Heart right ventricle (tissue), 16 donors: ENCODE measurements at places on chromosomes 1 and 21. TPM values are rescaled to one million over a fixed set of nuclear protein-coding genes. Genes with fewer than 3 reads are reported as not detected.
A peak's percentile ranks its signal among the peaks of the same experiment; 100 is the strongest.

DNA sequence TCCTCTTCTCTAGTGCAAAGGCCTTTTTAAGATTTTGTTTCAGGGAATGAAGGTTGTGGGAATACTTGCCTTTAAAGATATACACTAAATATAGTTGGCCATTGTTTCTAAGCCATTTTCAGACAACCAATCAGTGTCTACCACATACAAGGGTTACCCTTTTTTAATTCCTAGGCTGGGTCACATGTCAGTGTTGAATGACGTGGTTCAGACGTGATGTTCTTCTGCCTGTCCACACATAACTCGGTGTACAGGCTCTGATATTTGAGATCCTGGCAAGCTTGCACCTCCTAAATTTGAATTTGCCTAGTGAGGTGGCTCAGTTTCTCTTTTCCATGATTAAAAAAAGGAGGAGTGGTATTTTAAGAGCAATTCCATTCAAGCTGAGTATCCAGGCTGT, 38.8 kb downstream of the DTL start:
- DNase-seq, result no peak

The SESN2 gene
- 4.0 TPM for total RNA-seq

The MPZ gene
- total RNA-seq, result 5.6 TPM

The TMEM54 gene
- 11.8 TPM for total RNA-seq

DNA sequence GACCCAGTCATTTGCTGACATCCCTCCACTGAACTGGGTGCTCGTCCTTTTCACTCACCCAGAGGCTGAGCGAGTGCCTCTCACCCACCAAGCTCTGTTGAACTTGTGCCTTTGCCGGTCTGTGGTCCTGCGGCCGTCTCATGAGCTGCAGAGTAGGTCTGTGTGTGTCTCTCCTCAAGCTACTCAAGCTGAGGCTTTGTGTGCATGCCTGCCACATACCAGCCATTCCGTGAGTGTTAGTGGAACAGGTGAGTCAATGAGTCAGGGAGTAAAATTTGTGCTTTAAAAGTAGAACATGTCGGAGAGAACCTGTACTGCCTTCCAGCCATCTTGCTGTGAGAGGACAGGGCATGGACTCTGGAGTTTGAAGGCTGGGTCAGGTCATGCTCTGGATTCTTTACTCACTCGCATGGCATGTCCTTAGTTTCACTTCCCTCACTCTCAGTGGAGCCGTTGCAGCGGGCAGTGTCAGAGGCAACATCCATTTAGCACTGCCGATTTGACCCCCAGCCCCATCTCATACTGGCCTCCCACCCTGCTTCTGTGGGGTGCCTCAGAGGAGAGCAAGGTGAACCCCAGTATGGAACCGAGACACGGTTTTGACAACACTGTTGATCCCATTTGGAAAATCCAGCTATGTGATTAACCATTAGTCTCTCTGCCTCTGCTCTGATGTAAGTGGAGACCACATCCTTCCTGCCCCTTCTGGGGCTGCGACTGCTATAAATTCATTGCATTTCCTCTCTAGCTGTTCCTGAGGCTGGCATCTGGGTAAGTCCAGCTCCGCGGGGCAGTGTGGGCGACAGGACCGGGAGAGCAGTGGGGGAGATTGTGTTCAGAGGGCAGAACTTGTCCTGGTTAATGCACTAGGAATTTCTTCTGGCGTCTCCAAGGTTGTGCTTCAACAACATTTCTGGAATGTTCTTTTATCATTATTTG, at the start of gene NLRP3:
TSS of gene NLRP3 (plus strand) at position 751 of the 939 bp plus-strand sequence. CDS start 2,628 bp downstream, outside the sequence.
- DNase-seq, result peak; percentile 25

DNA sequence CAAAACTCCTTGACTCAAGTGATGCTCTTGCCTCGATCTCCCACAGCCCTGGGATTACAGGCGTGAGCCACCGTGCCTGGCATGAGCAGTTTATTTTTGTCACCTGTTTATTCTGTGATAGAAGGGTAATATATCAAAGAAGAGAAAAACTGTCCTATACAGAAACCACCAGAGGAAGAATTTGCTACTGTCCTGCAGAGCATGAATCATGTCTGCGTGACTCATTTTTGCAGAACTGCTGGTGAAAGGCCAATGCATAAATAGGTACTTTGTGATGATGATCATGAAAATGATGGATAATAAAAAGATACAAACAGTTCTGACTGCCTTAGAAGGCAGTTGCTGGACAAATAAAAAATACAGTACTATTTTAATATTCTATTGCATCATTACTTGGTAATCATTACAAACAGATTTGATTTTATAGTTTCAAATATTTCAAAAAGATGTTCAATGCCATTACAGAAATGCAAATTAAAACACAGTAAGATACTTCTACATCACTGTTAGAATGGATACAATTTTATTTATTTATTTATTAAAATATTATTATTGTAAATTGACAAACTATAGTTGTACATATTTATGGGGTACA, 26.5 kb downstream of the RIPPLY3 start:
- DNase-seq, result no peak

GRCh38 chr1:220921498-220921897, 42.3 kb downstream of the HLX start:
- DNase-seq, result no peak

The ST6GALNAC3 gene
- 5.1 TPM for total RNA-seq

The RXFP4 gene
- total RNA-seq, result not detected

The UMODL1 gene
- total RNA-seq, result 0.25 TPM

- DNase-seq, result no peak
Measured at GRCh38 chr1:232059726-232060374, 433.3 kb downstream of the DISC1 start.

GRCh38 chr1:165423136-165423535, 21.8 kb downstream of the RXRG start:
- DNase-seq, result no peak

GRCh38 chr1:231923491-231924041, 297.0 kb downstream of the DISC1 start:
- DNase-seq, result no peak

DNA sequence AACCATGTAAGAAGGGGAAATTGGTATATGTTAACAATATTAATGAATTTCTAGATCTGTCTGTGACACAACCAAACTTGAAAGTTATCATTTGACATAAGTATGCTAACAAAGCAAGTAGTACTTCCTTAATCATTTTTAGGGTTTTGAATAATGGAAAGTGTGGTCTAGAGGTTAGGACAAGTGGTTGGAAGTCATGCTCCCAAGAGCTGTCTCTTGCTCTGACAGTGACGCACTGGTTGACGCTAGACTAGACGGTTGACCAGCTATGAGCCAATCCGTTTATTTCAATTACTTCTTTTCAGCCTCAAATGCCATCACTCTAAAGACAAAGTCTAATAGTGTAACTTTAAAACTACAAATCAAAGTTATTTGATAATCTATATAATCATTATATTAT, 20.7 kb upstream of the RGS1 start:
- no peak for DNase-seq

The RIPPLY3 gene
- not detected for total RNA-seq

- DNase-seq, result no peak
Measured at GRCh38 chr1:84217239-84217638, 73.2 kb downstream of the PRKACB start.

GRCh38 chr1:246068619-246069509, 438.2 kb downstream of the SMYD3 start:
- no peak for DNase-seq

GRCh38 chr1:227725046-227725445, 10.1 kb downstream of the JMJD4 start:
- DNase-seq, result no peak

The COL6A1 gene
- total RNA-seq, result 260 TPM

- no peak for DNase-seq
Measured at GRCh38 chr1:229001467-229002011, 266.3 kb downstream of the RHOU start.

GRCh38 chr1:240528591-240528990, 83.4 kb downstream of the GREM2 start:
- no peak for DNase-seq

The CELA2B gene
- total RNA-seq, result not detected

- DNase-seq, result no peak
Measured at GRCh38 chr1:92832537-92833114, 786 bp downstream of the RPL5 start.

The FNBP1L gene
- 28.6 TPM for total RNA-seq

GRCh38 chr21:27571706-27572105, 604.8 kb upstream of the ADAMTS5 start:
- no peak for DNase-seq

- DNase-seq, result no peak
Measured at GRCh38 chr21:16742741-16743140, 770.1 kb upstream of the CXADR start.

DNA sequence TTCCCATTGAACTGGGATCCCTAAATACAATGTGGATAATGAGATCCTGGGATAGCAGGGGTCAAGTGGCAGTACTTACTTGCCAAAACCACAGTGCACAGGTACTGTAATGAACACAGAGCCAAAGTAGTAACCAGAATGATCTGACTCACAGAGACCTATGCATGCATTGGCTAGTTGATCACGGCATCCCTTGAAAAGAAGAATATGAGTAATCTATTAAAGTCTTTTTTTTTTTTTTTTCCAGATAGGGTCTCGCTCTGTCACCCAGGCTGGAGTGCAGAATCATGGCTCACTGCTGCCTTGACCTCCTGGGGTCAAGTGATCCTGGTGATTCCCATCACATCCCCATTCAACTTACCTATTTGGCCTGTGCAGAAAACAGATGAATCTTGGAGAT, 29.4 kb upstream of the EIF4G3 start:
- DNase-seq, result no peak

The MROH9 gene
- total RNA-seq, result not detected

DNA sequence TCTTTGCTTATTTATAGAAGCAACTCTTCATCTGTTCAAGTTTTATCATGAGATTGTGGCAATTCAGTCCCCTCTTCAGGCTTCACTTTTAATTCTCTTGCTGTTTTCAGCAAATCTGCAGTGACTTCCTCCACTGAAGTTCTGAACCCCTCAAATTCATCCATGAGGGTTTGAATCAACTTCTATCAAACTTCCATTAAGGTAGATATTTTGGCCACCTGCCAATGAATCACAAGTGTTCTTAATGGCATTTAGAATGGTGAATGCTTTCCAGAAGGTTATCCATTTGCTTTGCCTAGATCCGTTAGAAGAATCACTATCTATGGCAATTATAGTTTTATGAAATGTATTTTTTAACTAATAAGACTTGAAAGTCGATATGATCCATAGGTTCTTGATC, 946.7 kb upstream of the B3GALT2 start:
- no peak for DNase-seq

DNA sequence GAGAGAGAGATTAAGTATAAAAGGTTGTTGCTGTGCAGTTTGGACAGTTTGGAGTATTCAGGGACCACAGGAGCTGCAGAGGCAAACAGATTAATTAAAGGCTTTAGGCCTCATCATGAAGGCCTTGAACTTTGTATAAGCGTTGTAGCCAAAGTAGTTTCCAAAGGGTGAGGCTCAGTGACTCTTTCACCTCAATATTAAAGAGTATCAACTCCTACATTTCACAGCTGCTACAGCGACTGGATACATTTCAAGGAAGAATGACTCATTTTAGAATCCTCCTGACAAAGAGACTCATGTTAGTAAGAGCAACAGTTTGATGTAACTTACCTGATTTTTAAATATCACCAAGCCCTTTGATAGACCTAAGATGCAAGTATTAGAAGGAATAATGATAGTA, 355.5 kb downstream of the HLX start:
- DNase-seq, result no peak

- no peak for DNase-seq
Measured at GRCh38 chr1:119181218-119181617, 40.8 kb upstream of the WARS2 start.

- no peak for DNase-seq
Measured at GRCh38 chr1:56094168-56094567, 485.2 kb downstream of the PLPP3 start.

- no peak for DNase-seq
Measured at GRCh38 chr1:207944571-207944970, 33.6 kb upstream of the CD34 start.

- no peak for DNase-seq
Measured at GRCh38 chr1:4730078-4730477, 75.7 kb downstream of the AJAP1 start.

DNA sequence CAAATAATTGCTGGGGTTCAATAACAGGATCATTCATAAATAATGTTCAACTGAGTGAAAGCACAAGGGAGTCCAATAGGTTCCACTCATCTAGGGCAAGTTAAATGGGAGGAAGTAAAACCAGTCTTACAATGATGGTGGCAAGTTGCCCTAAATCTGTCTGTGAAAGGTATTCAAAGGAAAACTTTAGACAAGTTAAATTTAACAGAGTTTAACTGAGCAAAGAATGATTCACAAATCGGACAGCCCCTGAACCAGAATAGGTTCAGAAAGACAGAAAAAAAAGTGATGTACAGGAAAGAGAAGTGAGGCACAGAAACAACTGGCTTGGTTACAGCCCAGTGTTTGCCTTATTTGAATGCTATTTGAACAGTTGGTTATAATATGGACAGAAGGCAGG, 183.5 kb upstream of the ADGRL4 start:
- no peak for DNase-seq

DNA sequence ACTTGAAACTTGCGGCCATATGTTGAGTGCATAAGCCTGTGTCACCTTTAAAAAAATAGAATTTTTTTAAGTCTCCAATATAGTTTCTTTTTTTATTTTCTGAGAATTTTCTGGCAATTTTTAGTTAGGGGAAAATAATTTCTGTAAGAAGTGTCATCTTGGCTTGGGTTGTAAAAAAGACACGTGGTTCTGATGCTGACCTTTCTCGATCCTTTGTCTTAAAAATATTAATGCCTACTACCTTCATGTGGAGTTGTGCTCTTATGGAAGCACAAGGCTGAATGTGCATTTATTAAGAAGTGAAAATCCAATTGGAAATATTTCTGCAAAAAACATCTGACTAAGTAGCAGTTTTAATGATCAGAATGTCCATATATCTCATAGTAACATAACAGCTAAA, 3.5 kb downstream of the ELAVL4 start:
- no peak for DNase-seq

DNA sequence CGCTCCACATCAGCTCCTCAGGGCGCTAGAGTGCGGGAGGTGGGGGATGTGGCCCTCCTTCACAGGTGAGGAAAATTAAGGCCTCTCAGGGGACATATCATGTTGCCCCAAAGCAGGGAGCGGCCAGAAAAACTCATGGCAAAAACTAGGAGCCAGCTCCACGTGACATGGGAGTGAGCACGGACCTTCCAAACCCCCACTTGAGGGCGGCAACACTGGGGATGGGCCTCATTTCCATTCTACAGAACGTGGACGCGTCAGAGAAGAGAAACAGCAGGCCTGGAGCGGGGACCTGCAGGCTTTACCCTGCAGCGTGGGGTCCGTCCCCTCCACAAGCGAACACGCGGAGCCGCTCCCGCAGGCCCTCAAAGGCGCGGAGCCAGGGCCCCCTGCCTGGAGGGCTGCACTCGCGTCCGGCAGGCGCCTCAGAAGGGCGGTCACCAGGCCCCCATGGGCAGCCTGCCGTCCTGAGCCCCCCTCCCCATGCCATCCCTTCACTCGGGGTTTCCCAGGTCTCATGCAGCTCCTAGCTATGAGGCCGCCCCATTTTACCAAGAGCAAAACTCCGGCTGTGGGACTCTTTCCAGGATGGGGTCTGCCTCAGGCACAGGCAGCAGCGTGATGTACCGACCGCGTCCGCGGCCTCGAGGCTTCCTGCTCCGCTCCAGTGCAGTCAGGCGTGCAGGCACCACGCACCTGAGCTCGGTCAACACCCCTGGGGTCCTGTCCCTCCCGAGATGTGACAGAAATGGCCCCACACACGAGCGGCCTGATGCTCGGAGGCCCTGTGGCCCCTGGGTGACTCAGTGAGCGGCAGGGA, 5.5 kb downstream of the CFAP410 start:
- peak; percentile 10 for DNase-seq
